ENCODE measurements at places on chromosomes 3 and 15. TPM values are rescaled to one million over a fixed set of nuclear protein-coding genes. Genes with fewer than 3 reads are reported as not detected.

DNA sequence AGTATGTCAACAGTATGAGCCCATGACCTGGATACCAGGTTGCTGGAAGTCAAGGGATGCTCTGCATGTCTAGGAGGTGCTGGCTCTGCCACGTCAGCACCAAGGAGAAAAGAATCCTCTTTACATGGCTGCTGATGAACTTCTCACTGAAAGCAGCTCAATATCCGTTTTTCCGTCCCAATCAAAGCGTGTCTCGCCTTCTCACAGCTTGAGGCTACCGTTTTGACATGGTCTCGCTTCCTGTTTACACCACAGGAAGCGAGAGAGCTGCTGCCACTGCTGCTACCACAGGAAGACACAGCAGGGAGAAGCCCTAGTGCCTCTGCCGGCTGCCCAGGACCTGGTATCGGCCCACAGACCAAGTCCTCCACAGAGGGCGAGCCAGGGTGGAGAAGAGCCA, 27.3 kb downstream of the STARD5 start:
- no peak for DNase-seq

GRCh38 chr3:125185805-125186204, 26.7 kb downstream of the SLC12A8 start:
- no peak for DNase-seq

DNA sequence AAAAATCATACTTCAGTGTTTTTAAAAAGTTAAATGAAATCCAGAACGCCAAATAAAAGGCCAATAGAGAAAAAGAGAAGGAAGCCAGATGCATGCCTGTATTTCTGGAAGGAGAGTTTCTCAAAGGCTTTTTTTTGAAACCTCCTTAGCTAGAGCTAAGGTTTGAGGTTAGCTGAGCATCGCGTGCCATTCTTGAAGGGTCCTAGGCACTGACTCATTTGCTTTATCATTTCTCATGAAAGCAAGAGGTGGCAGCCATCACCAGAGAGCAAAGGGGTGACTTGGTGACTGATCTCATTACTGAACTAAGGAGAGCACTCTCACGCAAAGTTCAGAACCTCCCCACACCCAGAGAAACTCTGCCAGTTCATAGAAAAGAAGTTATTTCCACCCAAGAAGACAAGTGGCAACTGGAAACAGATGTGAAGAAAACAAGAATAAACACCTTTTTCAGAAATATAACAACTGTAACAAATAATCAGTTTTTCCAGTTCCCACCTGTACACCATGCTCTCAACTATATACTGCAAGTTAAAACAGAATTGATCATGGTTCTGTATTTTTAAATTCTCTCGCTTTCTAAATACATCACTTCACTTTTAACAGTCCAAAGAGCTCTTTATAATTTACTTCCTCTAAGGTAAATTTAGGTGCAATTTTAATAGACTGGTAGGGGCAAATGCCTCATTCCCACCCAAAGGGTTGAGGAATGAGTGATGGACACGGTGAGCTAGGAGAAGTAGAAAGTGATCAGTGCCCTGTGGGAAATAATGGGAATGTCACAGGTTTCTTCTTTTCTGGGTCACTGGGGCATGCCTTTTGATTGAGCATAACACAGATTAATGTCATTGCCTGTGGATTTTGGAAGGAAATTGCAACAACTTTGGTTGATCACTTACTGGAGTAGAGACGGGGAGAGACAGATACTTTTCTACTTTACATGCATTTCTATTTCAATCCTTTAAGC, 24.7 kb downstream of the GPR15 start:
- no peak for DNase-seq

- DNase-seq = no peak
Measured at GRCh38 chr3:40871394-40871793, 327.9 kb upstream of the CTNNB1 start.

DNA sequence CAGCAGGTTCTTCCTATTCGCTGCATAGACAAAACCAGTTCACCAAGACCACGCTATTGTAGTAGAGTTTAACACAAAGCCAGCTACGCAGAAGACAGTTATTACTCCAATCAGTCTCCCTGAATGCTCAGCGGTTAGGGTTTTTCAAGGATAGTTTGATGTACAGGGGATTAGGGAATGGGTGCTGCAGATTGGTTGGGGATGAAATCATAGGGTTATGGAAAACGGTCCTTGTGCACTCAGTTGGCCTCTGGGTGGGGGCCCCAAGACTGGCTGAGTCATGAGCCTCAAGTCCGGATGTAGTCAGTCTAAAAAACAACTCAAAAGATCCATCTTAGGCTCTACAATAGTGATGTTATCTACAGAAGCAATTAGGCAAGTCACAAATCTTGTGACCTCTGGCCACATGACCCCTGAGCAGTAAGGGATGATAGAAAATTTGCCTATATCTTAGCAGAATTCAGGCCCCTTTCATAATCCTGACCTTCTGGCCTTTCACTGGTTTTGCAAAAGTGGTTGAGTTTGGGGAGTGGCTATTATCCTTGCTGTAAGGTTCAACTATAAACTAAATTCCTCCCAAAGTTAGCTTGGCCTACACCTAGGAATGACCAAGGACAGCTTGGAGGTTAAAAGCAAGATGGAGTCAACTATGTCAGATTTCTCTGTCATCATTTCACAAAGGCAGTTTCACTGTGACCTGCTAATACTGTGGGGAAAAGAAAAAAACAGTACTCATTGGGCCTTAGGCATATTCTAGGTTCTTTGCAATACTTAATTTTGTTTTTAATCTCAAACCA, 57.7 kb downstream of the LIPC start:
- no peak for DNase-seq

- no peak for DNase-seq
Measured at GRCh38 chr3:138136201-138136600, 4.0 kb upstream of the A4GNT start.

DNA sequence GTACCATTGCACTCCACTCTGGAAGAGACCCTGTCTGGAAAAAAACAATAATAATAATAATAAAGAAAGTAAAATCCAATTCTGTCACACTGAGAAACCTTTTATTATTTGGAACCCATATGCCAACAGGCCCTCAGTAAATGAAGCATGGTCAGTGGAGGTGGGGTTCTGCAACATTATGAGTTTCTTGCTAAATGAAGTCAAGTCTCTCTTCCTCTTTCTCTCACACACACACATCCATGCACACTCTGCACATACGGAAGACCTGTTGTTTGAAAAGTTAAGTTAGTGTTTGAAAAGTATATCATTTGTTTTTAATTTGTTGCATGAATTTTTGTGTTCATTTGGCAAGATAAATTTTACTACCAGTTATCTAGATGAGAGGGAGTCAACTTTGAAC, 27.8 kb downstream of the GAP43 start:
- DNase-seq = no peak

DNA sequence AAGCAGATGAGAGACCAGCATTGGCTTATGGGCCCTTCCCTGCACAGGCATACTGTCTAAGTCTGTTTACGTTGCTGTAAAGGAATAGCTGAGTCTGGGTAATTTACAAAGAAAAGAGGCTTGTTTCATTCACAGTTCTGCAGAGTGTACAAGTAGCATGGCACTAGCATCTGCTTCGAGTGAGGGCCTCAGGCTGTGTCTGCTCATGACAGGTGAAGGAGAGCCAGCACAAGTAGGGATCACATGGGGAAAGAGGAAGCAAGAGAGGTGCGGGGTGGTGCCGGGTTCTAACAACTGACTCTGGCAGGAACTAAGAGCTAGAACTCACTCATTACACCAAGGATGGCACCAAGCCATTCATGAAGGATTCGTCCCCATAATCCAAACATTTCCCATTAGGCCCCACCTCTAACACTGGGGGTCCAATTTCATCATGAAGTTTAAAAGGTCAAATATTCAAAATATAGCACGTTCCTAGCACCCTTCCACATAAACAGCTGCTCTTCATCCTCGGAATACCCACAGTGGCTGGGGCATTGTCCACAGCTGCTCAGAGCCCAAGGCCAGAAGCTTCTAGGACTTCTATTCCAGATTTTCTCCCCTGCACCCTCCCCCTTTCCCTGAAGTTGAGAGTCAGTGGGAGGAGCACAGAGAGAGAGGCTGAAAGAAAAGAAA, 5.6 kb downstream of the RTP3 start:
- no peak for DNase-seq

- DNase-seq = no peak
Measured at GRCh38 chr3:157574531-157574930, 71.3 kb upstream of the VEPH1 start.

GRCh38 chr3:178518660-178519396, 17.4 kb upstream of the KCNMB2 start:
- DNase-seq = no peak

GRCh38 chr15:78541744-78542034, 1.4 kb downstream of the PSMA4 start:
- no peak for DNase-seq

- peak; percentile 85 for DNase-seq
Measured at GRCh38 chr15:40323239-40323952, at the start of gene INAFM2. Gene INAFM2, plus strand, starts transcription at chr15:40323692. Its CDS starts 364 bp downstream, at chr15:40324056.

GRCh38 chr3:171284308-171285075, 175.7 kb downstream of the TNIK start:
- peak; percentile 89 for DNase-seq

The CD96 gene
- 0.41 TPM for polyA plus RNA-seq

The RGMA gene
- 0.36 TPM for polyA plus RNA-seq

The CP gene
- polyA plus RNA-seq = 0.10 TPM

The CNTN3 gene
- polyA plus RNA-seq = 4.4 TPM

The ADPGK gene
- polyA plus RNA-seq = 74.3 TPM

The SLC25A36 gene
- 68.8 TPM for polyA plus RNA-seq
